ENCODE measurements at places on chromosomes 6 and 20.

- no peak for DNase-seq
Observed at GRCh38 chr6:52385074-52385473, 23.1 kb downstream of the PAQR8 start.

DNA sequence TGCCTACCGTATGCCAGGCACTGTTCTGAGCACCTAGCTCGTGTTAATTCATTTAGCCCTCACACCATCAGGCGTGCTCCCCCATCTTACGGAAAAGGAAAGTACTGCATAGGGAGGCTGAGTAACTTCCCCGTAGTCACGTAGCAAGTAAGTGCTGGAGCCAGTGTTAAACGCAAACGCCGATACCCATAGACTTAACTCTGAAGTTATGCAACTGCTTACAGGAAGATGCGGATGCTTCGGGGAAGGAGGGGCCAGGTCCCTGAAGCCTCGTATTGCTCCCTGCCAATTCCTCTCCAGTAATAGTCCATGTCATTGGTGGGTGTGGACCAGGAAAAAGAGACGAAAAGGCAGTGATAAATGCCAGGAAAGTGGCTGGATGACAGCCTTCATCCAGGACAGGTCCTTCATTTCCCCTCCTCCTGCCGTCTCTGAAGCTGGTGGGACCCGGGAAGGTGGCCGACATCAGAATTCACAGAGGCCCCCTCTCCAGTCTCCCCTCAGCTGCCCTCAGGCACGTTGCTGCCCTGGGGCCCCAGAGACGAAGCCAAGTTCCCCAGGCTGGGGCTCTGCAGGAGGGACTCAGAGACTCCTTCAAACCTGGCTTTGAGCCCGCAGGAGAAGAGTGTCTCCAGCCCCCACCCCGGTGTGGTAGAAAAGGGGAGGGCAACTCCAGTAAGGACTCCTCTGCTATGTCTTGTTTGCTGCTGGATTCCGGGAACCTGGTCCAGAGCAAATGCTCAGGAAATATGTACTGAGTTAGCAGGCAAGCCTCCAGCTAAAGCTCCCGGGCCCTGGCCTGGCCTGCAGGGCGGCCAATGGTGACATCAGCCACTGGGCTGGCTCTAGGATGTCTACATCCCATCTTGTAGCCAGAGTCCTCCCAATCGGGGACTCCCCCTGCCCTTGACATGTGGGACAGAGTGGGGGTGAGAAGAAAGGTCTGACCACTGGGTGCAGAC, 37.8 kb downstream of the RAB44 start:
- no peak for DNase-seq

GRCh38 chr6:137051790-137052472, 7.2 kb upstream of the IL20RA start:
- no peak for DNase-seq

GRCh38 chr6:56756219-56756789, 113.6 kb upstream of the DST start:
- no peak for DNase-seq
